ENCODE measurements at places on chromosomes 2 and 18.

DNA sequence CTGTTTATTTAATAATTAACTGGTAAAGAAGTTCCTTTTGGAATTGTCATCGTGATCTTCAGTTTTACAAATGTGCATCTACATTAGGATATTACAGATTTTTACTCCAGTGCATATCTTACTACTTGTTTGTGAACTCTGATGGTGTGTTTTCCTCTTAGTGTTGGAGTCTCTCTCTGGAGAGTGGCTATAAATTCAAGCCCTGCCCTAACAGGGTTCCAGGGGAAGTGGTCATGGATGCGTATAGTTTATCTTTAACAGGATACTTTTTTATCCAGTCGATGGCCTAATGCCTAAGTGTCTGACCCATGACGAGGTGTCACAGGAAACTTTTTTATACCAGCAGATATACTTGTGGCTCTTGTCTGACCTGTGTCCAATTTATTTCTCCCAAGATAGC, 75.4 kb downstream of the CHN1 start:
- no peak for DNase-seq

- no peak for DNase-seq
These were observed 42.7 kb upstream of the PELI1 start for GRCh38 chr2:64186699-64187605.

GRCh38 chr2:11342551-11343367, 1.7 kb downstream of the ROCK2 start:
- DNase-seq: no peak

- no peak for DNase-seq
These were observed 34.8 kb downstream of the SF3B1 start for GRCh38 chr2:197399887-197400540.

DNA sequence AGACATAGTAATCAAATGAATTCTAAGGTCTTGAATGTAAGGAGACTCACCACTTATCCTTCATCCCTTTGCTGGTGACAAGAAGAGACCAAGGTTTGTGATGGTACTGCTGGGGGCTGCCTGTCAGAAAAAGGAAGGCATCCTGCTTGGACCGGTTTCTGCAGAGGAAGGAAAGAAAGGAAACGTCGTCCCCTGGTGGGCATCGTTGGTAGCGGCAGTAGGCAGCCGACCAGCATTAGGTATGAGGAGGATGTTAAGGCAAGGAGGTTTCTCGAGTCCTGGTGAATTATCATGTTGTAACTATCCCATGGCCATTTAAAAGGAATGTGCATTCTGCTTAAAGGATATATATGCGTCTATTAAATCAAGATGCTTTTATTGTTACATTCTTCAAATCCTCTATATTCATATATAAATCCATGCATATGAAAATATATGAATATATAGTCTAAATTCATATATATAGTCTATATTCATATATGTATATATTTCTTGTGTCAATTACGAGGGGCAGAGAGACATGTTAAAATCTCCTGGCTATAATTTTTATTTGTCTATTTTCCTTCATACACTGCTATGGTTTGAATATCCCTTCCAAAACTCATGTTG, 94.4 kb upstream of the TGFA start:
- peak; percentile 55 for DNase-seq

GRCh38 chr2:162084536-162084935, 10.5 kb upstream of the DPP4 start:
- DNase-seq: no peak

DNA sequence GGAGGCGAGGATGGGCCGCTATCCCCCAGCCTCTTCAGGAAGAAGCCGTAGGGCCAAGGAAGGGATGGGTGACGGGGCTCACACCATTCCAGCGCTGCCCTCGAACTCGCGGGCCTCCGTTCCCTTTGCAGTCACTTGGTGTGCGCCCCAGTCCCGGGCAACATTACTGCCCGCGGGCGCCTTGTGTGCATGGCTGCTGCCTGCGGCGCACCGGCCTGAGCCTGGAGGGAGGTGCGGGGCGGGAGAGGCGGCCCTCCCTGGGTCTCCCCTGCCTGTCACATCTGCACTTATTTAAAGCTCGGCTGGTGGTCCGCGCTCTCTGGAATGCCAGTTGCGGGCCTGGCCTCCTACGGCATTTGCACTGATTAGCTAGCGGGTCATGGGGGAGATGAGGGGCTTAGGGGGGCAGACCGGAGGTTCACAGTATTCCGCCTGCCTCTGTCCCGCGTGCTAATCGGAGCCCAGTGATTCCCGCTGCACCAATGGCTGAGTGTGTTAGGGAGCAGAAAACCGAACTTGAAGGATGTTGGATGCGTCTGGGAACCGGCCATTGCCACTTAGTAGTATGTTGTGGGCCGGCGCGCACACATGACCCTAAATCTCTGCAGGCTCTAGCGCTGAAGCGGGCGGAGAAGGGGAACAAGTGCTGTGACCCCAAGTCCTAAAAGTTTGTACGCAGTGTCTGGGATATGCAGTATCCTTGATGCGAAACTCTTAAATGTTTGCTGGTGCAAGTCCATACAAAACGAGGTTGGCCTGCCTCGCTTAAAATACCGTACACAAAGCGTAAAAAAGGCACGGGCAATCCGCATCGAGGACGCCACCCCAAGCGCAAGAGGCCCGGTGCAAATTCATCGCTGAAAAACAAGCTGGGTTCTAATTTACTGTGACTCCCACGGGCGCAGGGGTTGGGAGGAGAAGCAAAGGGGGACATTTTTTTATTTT, 161.2 kb upstream of the SIX2 start:
- peak; percentile 29 for DNase-seq

- DNase-seq: peak; percentile 36
These were observed 136.1 kb downstream of the ICOS start for GRCh38 chr2:204072443-204073324.

GRCh38 chr2:14530506-14530905, 102.0 kb upstream of the LRATD1 start:
- no peak for DNase-seq

GRCh38 chr2:1739961-1740715, 4.2 kb downstream of the PXDN start:
- DNase-seq: no peak

GRCh38 chr2:108029496-108029895, 43.2 kb downstream of the SLC5A7 start:
- DNase-seq: no peak

GRCh38 chr18:3513481-3513880, 63.5 kb downstream of the TGIF1 start:
- DNase-seq: peak; percentile 60

- no peak for DNase-seq
These were observed 43.4 kb downstream of the KANSL3 start for GRCh38 chr2:96594691-96595152.

DNA sequence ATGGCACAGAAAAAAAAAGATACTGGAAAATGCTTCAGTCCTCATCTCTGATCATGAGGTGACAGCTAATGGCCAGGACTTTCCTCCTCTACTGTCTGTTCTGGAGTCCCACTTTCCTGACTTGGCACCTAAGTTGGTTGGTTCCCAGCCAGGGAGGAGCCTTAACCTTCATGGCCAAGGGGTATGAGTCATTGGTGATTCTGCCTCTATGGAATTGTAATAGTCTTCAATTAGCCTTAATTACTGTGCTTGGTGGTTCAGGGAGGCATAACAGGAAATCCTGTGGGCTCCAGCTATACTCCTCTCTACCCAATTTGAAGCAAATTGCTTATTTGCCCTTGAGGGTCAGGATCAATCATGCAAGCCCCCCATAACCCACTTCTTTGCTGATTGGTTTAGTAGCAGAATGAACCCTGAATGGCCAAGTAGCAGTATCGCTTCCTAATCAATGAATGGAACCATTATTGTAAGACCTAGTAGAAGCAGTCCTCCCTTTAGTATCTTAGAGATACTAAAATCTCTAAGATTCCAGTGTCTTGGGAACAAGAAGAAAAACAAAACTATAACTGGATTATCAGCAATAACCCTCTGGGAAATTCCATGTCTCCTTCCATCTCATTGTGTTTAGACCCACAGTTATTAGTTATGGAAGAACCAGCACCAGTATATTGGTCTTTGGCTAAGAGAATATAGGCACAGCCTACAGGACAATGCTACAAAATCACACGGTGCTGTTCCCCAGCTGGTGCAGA, 109.0 kb downstream of the COL6A3 start:
- no peak for DNase-seq

DNA sequence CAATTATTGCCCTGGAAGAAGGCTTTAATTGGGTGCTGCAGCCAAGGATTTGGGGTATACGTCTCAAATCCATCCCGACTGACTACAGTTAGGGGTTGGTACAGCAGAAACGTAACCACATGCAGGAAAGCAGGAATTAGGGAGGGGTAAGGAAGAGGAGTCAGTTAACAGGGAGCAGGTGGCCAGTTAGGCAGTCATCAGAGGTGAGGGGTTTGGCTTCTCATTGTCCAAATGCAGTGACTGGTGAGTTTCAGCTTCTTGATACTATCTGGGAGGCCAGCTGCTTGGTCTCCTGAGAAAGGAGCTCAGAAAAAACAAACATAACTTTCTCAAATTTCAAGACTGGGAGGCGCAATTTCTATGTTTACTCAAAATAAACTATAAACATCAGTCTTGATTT, 38.8 kb upstream of the UBE2F start:
- DNase-seq: no peak

- no peak for DNase-seq
These were observed 523.3 kb upstream of the SYT4 start for GRCh38 chr18:43800584-43800983.

DNA sequence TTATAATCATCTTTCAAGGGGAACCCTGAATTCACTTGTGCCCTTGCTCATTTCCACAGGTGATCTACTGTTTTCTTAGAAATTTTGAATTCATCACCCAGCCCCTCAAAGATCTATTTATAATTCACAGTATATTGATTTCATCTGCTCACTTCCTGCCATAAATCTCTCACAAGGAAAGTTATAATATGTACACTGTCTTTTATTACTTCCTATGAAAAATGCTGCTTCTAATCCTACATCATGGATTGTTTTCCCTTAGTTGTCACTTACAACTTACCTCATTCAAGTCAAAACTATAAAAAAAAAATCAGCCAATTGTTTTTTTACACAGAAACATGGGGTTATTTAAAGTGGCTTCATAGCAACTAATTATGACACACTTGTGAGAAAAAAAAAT, 1443.0 kb downstream of the LRP1B start:
- DNase-seq: no peak

DNA sequence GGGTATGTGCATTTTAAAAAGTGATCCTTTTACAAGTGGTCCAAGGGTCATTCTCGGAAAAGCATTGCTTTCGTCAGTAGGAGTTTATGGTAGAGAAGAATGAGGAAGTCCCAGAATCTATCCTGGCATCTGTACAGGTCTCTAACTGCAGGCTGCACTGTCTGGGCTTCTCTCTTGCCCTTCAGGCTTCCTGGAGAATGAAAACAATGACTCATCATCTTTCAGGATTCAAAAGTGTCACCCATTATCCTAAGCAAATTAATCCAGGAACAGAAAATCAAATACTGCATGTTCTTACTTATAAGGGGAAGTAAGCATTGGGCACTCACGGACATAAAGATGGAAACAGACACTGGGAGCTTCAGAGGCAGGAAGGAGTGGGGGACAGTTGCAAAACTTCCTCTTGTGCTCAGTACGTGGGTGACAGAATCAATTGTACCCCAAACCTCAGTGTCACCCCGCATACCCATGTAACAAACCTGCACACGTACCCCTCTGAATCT, 60.2 kb upstream of the TXNDC2 start:
- no peak for DNase-seq

DNA sequence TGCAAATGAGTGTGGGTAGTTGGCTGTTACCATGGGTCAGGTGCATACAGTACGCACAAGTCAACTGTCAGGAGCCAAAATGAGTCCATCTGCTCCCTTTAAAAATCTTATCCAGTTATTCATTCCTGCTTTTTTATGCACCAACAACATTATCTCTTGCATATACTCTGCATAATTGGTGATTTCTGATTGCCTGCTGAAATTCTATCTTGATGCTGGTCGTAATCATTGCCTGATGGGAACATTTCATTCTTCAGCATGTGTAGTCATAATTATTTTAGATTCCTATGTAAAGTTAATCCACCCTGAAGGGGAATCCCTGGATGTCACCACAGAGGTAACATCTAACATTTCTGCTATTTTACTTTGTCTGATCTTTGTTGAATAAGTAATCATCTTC, 102.2 kb upstream of the RND3 start:
- DNase-seq: no peak

DNA sequence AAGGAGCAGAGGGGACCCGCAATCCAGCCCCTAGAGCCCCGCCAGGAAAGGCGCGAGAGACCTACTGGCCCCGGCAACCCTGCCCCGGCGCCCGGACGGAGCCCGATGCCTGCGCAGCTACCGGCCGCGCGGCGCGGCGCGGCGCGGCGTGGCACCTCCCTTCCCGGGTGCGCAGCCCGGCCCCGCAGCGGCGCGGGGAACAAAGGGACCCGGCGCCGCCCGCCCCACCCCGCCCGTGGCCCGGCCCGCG, 307 bp downstream of the CDH2 start:
- peak; percentile 34 for DNase-seq

GRCh38 chr18:79401494-79402208, 5.9 kb downstream of the NFATC1 start:
- no peak for DNase-seq

DNA sequence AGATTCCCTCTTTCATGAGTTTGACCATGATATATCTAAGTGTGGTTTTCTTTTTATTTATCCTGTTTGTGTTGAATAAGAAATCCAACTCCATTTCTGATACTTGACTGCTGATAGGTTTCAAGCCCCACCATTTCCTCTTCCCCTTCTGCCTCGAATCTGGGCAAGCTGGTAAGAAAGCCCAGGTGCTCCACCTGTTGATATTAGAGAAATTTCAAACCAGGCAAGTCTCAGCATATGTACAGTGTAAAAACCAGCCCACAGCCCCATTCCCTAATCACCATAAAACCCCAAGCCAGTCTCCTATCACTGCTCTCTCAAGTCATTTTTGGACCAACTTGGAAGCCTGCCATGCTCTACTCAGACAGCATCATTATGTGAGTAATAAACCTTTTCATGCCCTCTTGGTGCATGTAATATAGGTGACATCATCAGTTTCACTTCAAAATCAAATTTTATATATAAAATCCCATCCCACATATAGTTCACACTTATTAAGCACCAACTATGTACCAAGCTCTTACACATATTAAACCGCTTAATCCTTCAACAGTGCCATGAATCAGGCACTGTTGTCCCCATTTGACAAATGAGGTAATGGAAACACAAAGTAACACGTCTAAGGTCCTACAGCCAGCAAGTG, 46.6 kb downstream of the SMAD2 start:
- no peak for DNase-seq

DNA sequence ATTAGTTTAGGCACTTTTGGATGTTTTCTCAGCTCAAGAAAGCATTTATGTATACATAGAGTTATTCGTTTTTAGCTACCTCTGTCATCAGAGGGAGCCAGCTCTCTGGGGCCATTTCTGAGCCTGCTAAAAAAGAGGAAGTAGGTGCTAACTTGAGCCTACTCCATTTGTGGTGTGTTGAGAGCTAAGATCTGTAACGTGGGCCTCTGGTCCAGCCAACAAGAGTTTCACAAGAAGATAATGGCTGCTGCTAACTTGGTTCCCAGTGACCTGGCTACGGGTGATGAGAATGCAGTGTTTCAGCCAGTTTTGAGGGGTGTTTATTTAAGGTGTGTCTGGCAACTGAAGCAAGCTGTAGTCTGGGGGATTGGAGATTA, 182.5 kb downstream of the PRKCE start:
- DNase-seq: peak; percentile 69
